Mononuclear cell (primary cell): ENCODE measurements at places on chromosomes 6 and 20. TPM values are rescaled to one million over a fixed set of nuclear protein-coding genes. Genes with fewer than 3 reads are reported as not detected.

PAK5 gene
- not detected for total RNA-seq

THBS2 gene
- total RNA-seq = under 0.01 TPM

CLIC5 gene
- 0.52 TPM for total RNA-seq

CCR6 gene
- total RNA-seq = 14.8 TPM

RIPPLY2 gene
- under 0.01 TPM for total RNA-seq

CBLN4 gene
- not detected for total RNA-seq

MOXD1 gene
- 0.52 TPM for total RNA-seq

REM1 gene
- total RNA-seq = 0.10 TPM

HNF4A gene
- not detected for total RNA-seq

ZC3H12D gene
- total RNA-seq = 50.7 TPM

NMBR gene
- total RNA-seq = not detected

C6orf58 gene
- total RNA-seq = not detected

ANGPT4 gene
- not detected for total RNA-seq

GRM4 gene
- under 0.01 TPM for total RNA-seq

PPIL6 gene
- 1.9 TPM for total RNA-seq

SLC25A27 gene
- total RNA-seq = 0.10 TPM

HUS1B gene
- total RNA-seq = 4.5 TPM

ZNF334 gene
- total RNA-seq = 0.10 TPM

FLRT3 gene
- total RNA-seq = not detected

APOM gene
- total RNA-seq = 3.0 TPM

PRKN gene
- 6.1 TPM for total RNA-seq

IL17F gene
- total RNA-seq = not detected

CD93 gene
- total RNA-seq = 85.5 TPM
